CD8-positive, alpha-beta memory T cell (primary cell): ENCODE measurements at places on chromosomes 16 and 17.

GRCh38 chr16:71883849-71884638 lies at the start of gene ZNF821:
Gene ZNF821 (minus strand): TSS chr16:71884182. CDS start chr16:71879946, 4,236 bp downstream.
- H3K4me3 ChIP-seq, result peak within 1 kb of the TSS; percentile 77
- H3K27ac ChIP-seq, result peak within 1 kb of the TSS; percentile 68
- peaks cover 5% of the 10 kb centered on the region for H3K36me3 ChIP-seq
- peak; percentile 77 for DNase-seq

GRCh38 chr17:21373036-21373435 lies 3.1 kb upstream of the KCNJ12 start:
- no peaks in the 10 kb centered on the region for H3K27me3 ChIP-seq
- H3K36me3 ChIP-seq, result no peaks in the 10 kb centered on the region
- H3K4me3 ChIP-seq, result no peak overlapping the region

- H3K4me1 ChIP-seq, result peaks cover 14% of the 10 kb centered on the region
- H3K27ac ChIP-seq, result no peak overlapping the region
- no peaks in the 10 kb centered on the region for H3K27me3 ChIP-seq
- H3K36me3 ChIP-seq, result no peaks in the 10 kb centered on the region
- no peak for DNase-seq
- no peak overlapping the region for H3K4me3 ChIP-seq
These were observed 4.3 kb downstream of the CEP131 start for GRCh38 chr17:81218459-81218858.

DNA sequence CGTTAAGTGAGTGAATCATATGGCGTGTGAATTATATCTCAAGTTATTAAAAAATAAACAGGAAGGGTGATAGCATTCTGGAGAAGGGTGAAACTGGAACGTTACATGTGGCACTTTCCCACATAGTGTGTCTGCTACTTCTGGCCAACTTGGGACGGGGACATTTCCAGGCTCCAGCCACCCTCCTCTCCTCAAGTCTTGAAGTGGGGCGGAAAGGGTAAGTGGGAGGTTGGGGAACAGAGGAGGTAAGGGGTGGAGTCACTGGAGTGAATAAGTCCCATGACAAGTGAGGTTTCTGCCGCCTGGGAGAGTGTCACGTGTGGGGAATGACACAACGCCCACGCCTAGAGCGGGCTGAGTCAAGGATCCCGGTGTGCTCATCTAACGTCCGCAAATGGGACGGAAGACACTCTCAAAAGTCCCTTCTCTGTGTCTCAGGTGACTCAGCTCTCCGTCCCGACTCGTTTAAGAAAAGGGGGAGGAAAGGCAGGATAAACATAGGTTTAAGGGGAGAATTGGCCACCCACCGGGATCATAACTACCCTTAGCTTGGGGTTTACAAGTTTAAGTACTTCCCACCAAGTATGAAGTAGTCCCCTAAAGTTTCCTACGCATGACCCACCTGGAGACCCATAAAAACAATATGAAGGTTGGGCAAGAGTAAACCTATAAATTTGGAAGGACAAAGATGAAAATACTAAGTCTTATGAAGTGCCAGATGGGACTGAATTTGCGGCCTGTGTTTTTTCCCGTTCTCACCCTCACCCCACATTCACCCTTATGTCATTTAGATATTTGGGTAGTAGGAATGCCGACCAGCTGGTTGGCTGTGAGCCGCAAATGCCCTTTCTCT lies 1.2 kb upstream of the SPAG9 start:
- peak; percentile 50 for DNase-seq
- peak overlapping the region; percentile 89 for H3K27ac ChIP-seq
- no peaks in the 10 kb centered on the region for H3K36me3 ChIP-seq
- peak overlapping the region; percentile 79 for H3K4me3 ChIP-seq
- no peaks in the 10 kb centered on the region for H3K27me3 ChIP-seq

- peaks cover 4% of the 10 kb centered on the region for H3K4me1 ChIP-seq
- DNase-seq, result peak; percentile 7
- H3K4me3 ChIP-seq, result no peak overlapping the region
- no peaks in the 10 kb centered on the region for H3K36me3 ChIP-seq
These were observed 38.5 kb downstream of the IGF2BP1 start for GRCh38 chr17:49035470-49036269.

DNA sequence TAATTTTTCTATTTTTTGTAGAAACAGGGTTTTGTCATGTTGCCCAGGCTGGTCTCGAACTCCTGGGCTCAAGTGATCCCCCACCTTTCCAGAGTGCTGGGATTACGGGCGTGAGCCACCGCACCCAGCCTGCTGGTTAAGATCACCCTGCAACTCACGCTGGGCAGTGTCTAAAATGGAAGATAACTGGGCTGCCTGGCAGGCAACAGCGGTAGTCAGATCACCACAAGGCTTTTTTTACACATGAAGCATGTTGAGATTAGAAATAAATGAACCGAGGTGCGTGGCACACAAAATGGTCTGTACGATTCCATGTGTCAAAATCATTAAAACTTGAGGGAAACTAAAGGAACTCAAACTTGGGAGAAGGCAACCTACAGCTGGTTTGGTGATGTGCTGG lies 26.7 kb downstream of the ZNF276 start:
- no peak overlapping the region for H3K4me3 ChIP-seq
- no peak for DNase-seq
- H3K27me3 ChIP-seq, result no peaks in the 10 kb centered on the region
- peaks cover 2% of the 10 kb centered on the region for H3K36me3 ChIP-seq
- H3K27ac ChIP-seq, result no peak overlapping the region

GRCh38 chr17:72479113-72479512 lies 358.3 kb downstream of the SOX9 start:
- no peaks in the 10 kb centered on the region for H3K4me1 ChIP-seq
- H3K27me3 ChIP-seq, result no peaks in the 10 kb centered on the region
- H3K27ac ChIP-seq, result no peak overlapping the region
- H3K36me3 ChIP-seq, result no peaks in the 10 kb centered on the region
- no peak overlapping the region for H3K4me3 ChIP-seq

- no peaks in the 10 kb centered on the region for H3K36me3 ChIP-seq
- H3K27me3 ChIP-seq, result no peaks in the 10 kb centered on the region
- no peak overlapping the region for H3K4me3 ChIP-seq
- no peak overlapping the region for H3K27ac ChIP-seq
- DNase-seq, result no peak
These were observed 7.3 kb upstream of the RPRML start for GRCh38 chr17:46986366-46986765.

- no peak overlapping the region for H3K4me3 ChIP-seq
- peaks cover 8% of the 10 kb centered on the region for H3K4me1 ChIP-seq
- no peaks in the 10 kb centered on the region for H3K27me3 ChIP-seq
- no peak for DNase-seq
- H3K36me3 ChIP-seq, result peaks cover 13% of the 10 kb centered on the region
- no peak overlapping the region for H3K27ac ChIP-seq
These were observed 3.5 kb upstream of the NTAN1 start for GRCh38 chr16:15059324-15059723.

DNA sequence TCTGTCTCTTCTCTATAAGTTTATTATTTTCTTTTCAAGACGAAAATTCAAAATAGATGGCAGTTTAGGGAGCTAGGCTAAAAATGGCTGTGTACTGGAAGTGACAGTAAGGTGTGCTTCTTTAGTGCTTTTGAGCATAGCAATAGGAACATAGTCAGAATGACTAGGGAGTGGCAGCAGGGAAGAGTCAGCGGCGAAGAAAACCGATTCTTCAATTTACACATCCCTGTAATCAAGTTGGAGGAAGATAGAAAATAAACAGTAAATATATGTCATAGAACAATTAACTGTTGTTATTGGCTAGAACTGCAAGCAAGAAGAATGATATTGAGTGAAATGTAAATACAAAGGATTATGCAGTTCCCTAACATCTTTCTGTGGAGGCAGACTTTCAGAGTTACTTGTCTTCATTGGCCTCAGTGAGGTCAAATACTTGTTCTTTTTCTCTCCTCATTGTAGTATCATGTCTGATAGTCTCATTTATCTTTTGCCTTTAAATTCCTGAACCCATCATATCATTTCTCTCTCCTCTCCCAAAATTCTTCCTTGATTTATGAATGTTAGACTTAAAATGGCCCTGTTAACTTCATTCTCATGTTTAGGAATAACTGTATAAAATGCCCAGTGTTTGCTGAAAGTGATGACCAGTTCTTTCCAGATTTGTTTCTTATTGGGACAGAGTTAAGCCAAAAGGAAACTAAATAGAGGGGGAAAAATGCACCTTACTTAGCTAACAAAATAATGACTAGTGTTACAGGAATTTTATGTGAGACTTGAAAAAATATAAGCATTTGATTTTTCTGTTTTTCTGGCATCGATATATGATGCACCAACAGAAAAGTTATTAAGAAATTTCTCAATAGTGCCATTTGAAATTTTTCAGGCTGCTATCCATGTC lies 211.4 kb downstream of the BCAS3 start:
- no peak for DNase-seq
- no peak overlapping the region for H3K27ac ChIP-seq
- H3K36me3 ChIP-seq, result no peaks in the 10 kb centered on the region

- H3K27ac ChIP-seq, result no peak overlapping the region
- no peak for DNase-seq
- H3K36me3 ChIP-seq, result no peaks in the 10 kb centered on the region
- peaks cover 18% of the 10 kb centered on the region for H3K4me1 ChIP-seq
- no peak overlapping the region for H3K4me3 ChIP-seq
These were observed 28.8 kb downstream of the TOM1L2 start for GRCh38 chr17:17943281-17943984.

DNA sequence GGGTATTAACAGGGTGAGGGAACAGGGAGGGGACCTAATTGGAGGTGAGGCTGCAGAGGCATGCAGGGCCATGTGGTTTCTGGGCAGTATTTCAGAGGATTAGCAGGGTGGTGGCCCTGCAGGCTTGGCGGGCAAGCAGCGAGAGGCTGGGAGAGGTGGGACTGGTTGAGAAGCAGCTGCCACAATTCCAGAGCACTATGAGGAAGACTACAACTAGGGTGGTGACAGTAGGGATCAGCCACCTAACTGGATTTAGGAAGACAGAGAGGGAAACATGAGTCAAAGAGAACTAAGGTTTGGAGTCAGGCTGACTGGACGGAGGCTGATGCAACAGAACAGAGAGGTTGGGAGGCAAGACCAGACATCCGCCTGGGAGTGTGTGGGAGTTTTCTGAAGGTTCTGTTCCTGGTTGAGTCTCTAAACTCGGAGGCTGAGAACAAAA lies 12.3 kb downstream of the ALOXE3 start:
- no peaks in the 10 kb centered on the region for H3K27me3 ChIP-seq
- no peaks in the 10 kb centered on the region for H3K36me3 ChIP-seq
- no peak for DNase-seq

DNA sequence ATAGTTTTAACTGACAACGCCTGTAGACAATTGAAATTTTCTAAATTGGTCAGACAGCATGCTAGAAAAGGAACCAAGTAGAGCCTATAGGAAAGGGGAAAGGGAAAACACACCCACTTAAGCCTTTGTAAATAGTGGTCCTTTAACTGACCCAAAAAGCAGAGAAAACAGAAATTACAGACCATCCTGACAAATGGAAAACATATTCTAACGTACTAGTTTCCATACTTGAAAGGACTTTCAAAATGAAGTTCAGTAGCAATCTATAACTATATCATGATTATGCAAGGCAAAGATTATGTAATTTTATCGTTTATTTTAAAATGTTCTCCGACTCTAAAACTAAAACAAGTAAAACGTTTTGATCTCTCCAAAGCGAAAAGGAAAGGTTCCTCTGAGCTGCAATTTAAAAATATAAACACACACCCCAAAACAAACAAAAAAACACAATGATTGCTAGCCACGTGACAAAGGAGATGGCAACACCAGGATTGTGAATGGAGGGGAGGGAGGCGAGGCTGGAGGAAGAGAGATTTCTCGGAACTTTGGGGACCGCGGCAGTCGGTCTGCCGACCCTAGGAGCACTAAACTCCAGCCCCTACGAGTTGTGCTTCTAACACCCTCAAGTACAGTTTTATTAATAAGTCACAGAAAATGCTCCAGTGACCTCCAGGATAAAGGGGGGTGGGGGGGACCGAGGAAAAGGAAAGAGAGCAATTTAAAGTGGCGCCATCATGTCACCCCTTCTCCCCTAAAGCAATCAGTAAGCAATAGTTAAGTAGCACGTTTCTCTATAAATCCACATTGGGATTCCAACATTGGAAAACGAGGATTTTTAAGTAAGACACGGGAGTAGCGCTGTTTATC lies 1.7 kb downstream of the KANSL1 start:
- peak overlapping the region; percentile 85 for H3K27ac ChIP-seq
- H3K4me1 ChIP-seq, result peaks cover 66% of the 10 kb centered on the region
- H3K27me3 ChIP-seq, result no peaks in the 10 kb centered on the region
- no peaks in the 10 kb centered on the region for H3K36me3 ChIP-seq

DNA sequence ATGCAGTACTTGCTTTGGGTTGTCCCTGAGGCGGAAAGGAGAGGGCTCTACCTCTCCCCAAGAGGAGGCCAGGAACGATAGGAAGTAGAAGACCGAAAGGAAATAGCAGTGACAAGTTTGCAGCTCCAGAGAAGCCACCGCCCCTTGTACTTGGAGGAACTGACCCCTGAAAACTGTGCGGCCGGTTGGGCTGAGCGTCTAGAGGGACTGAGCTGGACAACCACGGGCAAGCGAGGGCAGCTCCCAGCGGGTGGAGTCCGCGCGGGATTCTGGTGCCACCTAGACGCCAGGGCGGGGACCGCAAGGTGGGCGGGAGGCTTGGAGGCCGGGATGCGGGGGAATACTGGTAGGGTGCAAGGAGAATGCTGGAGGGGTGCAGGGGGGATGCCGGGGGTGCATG lies 1.3 kb upstream of the SLC6A4 start:
- no peak overlapping the region for H3K4me3 ChIP-seq
- H3K36me3 ChIP-seq, result no peaks in the 10 kb centered on the region
- peaks cover 8% of the 10 kb centered on the region for H3K4me1 ChIP-seq
- no peak overlapping the region for H3K27ac ChIP-seq

DNA sequence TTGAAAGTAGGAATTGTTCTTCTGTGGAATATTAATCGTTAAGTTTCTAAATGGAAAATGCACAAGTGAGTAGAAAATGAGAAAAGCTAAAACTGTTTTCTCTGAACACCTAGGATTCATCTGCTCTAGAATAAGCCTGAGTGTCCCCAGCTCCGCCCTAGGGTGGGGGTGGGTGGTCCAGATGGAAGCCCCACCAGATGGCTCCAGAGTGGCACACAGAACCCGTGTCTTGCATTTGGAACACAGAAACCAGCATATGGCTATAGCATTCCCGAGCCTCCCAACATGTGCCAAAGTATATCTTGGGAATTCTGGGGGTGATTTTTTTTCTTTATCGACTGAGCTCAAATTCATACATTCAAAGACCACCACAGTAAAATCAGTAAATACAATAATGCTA lies 517.7 kb upstream of the PSMD7 start:
- no peaks in the 10 kb centered on the region for H3K36me3 ChIP-seq
- H3K27ac ChIP-seq, result no peak overlapping the region
- DNase-seq, result no peak
